ENCODE measurements at places on chromosomes 11 and 22.

GRCh38 chr11:69463181-69463994 is 18.1 kb upstream of the LINC01488 start:
- peak; percentile 26 for DNase-seq

GRCh38 chr11:123434911-123435310 is 4.8 kb downstream of the GRAMD1B start:
- DNase-seq: no peak

DNA sequence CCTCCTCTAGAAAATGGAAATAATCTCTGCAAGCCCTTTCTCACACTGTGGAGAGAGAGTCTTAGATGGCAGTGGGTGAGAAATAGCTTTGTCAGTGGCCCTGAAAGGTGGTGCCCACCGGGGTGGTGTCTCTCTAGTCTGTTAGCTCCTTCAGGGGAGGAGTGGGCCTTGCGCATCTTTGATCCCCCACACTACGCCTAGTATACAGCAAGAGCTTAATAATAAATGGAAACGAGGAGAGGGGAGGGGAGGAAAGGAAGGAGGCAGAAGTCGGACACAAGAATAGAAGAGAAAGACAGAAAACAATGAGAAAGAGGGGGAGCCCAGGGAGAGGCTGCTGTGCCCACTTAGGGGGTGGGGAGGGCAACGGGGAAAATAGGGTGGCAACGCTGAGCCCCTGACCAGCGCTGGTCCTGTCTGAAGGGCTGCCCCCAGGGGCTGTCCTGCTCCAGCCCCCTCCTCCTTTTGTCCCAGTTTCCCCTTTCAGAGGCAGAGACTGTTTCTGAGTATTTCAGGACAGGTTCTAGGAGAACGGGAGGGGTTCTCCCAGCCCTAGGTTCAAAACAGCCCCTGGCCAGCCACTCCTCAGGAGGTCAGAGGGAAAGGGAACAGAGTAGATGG is 1.2 kb downstream of the ARRB1 start:
- no peak for DNase-seq

GRCh38 chr22:38230916-38231315 is 29.1 kb downstream of the MAFF start:
- no peak for DNase-seq

GRCh38 chr11:134464196-134464595 is 52.2 kb upstream of the B3GAT1 start:
- no peak for DNase-seq

GRCh38 chr11:90855531-90855930 is 632.7 kb upstream of the CHORDC1 start:
- DNase-seq: no peak

DNA sequence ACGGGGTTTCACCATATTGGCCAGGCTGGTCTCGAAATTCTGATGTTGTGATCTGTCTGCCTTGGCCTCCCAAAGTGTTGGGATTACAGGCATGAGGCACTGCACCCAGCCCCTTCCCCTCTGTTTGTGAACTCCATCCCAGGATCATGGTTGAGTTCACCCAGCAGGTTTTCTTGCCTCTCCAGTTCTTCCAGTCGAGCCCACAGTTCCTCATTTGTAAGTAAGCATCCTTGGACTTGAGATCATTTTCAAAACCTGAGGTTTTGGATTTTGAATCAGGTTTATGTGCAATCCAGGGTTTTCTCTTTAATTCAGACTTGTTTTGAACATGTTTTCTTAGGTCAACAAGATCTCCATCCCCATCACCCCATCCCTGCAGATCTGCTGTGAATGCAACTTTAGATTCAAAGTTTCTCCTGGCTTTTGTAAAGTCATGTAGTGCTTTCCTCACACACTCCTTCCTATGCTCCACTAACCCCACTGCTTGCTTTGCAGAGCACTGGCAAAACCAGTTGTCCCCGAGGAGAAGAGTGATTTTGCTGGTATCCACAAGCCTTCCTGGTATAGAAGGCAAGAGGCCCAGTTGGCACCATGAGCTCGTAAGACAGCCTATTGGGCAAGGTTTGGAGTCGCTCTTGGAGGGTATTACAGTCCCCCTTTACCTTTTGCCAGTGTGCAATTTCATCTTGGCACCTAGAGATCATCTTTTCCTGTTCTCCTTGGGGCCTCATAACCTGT is 14.7 kb upstream of the VPREB1 start:
- DNase-seq: no peak

DNA sequence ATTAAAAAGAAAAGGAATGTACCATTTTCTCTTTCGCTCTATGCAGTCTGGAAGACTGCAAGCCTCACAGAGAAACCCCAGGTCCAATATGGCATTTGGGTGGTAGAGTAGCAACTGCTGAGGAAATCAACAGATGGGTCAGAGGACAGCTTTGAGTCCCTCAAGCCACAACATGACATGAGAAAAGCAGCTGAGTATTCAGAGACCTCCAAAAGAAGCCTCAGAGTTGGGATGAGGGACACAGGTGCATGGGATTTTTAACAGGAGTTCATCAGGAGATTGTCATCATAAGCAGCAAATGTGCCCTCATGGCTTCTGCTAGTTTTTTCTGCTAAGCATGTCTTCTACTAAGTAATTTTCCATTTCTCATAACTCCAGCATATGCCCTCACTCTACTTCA is 111.6 kb downstream of the BLID start:
- no peak for DNase-seq

DNA sequence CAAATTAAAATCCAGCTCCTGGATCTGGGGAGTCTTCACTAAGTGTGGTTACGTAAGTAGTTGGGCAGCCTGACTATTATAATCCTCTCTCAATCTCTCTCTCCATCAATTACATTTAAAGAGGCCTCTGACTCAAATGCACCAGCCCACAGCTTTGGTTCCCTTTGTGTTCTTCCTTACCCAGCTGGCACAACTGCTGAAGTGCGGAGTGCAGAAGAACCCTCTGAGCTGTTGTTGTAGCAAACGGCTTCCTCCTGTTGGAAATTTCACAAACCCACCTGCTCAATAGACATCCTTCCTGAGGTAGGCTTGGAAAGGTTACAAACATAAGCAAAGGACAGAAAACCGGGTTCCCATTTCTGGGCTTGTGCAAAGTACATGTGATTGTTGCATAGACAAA is 17.0 kb upstream of the SORL1 start:
- no peak for DNase-seq

DNA sequence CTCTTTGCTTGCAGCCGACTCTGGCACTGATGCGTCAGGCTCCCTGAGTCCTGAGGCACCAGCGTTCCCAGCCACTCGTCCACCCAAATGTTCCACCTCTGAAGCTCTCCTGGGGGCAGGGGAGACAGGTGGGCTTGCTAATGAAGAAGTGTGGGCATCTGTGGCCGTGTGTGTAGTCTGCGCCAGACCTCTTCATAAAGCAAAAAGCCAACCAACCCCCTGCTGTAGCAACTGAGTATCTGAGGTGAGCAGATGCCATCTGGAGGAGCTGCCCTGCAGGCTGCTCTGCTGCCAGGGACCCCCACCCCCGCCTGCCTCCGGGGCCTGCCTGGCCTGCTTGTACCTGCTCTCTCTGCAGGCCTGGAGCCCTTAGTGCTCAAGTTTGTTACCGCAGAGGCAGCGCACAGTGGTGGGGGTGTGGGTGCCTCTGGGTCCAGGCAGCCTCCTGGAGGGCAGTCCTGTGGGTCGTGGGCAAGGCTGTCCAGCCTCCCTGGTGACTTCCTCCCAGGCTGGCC is 272.5 kb downstream of the TBC1D22A start:
- no peak for DNase-seq

DNA sequence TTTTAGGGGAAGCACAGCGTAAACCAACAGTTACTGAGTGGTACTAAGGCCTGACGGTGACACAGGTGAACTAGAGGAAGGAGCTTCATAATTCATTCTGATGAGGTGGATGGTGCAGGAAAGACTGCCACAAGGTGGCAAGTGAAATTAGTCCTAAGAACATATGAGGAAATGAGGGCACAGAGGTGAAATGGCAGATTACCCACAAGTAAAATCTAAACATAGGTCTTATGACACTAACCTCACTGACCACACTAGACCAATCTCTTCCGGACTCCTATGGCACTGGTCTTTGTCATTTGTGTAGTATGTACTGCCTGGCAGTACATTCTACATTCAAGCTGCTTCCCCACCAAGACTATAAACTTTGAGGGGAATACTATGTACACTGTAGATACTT is 20.2 kb downstream of the GAB2 start:
- no peak for DNase-seq

- DNase-seq: peak; percentile 56
These were observed 5.8 kb downstream of the POLDIP3 start for GRCh38 chr22:42608823-42609361.

DNA sequence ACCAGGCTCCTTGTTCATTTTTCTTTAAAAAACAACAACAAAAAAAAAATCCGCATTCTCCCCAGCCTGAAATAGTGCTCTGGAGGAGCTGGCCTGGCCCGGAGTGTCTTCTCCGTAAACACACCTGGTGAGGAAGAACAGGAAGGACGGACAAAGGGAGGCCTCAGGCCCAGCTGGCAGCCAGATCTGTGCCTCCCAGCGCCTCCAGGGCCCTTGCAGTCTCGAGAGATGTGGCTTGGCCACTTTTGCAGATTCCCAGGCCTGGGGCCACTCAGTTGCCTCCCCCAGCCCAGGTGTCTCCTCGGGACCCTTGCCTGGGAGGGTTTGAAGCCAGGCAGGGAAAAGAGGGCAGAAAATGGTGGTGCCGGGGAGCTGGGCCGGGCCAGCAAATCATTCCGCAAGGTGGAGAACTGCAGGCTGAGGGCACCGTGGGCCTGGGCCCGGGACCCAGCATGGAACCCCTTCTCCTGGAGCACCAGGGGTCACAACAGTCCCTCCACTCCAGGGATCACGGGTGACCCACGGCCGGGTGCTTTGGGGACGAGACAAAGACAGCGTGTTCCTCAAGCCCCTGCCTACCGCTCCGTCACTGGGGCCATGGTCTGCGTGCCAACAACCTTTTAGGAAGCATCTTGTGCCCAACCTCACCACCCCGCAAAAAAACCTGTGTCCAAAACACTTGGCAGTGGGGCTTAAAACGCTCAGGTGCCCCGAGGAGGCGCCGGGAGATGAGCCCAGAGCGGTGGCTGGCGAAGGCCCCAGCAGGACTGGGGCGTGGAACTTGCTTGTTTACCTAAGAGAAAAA is 67.1 kb upstream of the WNT7B start:
- DNase-seq: peak; percentile 34

DNA sequence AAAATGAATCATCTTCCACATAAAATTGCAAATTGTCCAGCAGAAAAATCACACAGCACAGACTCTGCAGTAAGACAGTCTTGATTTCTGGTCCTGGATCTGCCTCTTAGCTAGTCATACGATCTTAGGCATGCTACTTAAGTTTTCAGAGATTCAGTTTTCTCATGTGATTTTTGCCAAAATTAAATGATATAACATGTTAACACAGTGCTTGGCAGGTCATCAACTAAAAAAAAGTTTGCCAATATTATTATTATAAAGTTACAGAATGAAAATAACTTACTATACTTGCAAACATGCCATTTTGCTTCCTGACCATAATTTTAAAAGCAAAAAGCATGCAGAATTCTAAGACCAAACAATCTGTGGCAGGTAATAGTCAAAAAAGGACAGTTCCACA is 15.1 kb downstream of the RAB30 start:
- no peak for DNase-seq

- DNase-seq: peak; percentile 88
These were observed 73.5 kb upstream of the PPARA start for GRCh38 chr22:46076651-46077339.

GRCh38 chr22:42711895-42712837 is 8.5 kb downstream of the A4GALT start:
- no peak for DNase-seq

DNA sequence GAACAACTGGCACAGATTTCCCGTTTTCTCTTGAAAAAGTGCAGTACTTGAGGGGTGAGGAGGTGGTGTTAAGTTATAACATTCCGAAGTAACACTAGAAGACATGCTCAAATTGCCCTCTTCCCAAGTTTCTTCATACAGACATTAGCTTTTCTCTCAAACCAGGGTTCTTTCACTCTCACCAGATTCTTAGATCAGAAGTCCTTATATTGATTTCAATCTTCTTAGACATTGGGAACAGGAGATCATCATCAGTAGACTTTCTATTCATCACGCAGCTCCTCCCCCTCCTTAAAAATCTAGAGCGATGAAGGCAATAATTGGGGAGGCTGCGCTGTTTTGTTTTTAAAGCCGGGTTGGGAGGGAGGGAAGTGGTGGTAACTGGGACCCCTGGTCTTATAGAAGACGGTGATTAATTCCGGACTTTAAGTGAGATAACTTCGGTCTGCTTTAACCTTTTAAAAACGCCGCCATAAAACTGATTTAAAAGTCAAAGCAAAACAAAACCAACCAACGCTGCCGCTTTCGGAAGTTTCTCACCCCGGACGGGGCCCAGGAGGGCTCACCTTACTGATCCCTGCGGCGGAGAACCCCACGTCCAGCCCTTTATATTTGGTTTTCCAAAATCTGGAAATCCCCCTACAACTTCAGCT is 665 bp downstream of the USP28 start:
- DNase-seq: peak; percentile 37

- DNase-seq: no peak
These were observed 615 bp downstream of the ANO5 start for GRCh38 chr11:22193348-22194051.

DNA sequence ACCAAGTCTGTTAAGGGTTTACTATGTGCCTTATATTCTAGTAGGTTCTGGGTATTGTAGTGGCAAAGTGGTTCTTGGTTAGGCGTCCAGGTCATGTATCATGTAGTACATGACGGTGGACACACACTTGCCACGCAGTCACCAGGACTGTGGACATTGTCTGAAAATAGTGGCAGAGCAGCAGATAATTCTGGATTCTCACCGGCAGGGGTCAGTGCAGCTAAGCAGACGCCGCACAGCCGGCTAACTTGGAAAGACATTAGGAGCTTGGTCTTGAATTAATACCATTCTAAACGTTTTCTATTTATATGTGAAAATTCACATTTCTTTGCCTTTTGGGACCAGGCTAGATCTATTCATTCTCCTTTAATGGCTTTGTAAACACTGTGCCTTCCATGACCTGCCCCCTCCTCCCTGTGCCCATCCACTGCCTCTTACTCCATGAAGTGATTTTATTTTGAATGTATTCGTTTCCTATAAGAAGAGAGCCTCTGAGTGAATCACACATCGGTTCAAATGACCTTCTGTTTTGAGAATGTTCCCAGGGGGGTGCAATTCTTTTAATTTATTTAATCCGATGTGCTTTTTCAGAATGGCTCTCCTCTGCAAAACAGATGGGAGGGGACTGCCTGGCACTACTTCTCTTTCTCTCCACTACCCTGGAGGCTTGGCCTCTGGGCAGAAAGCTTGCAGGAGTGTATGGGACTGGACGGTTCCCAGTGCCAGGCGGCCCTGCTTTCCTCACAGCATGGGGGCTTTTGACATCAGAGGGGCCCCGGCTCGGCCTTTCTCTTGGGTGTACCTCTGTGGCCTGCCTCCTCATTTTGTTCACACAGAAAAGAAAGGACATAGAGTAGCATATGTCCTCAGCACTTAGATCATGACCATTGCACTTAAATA is 378.0 kb downstream of the NTM start:
- peak; percentile 72 for DNase-seq

DNA sequence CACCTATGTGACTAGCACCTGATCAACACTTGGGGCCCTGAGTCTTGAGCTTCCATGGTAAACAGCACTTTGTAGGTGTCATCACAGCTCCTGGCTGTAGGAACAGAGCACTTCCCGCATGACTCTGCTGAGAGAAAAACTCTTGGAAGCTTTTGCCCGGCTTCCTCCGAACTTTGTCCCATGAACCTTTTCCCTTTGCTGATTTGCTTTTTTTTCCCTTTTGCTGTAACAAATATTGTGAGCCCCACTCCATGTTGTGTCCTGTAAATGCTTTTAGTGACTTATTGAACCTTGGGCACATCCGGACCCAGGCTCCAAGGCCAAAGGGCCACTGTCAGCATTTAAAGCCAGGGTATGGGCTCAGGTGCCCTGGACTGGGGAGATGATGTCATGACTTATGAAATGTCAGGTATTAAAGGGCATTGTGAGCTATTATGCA is 391.1 kb downstream of the TENM4 start:
- no peak for DNase-seq

Measured in EL (cell line).